Prostate gland (tissue), 2 donors: ENCODE measurements at places on chromosomes 13 and 19.
A peak's percentile ranks its signal among the peaks of the same experiment; 100 is the strongest.

DNA sequence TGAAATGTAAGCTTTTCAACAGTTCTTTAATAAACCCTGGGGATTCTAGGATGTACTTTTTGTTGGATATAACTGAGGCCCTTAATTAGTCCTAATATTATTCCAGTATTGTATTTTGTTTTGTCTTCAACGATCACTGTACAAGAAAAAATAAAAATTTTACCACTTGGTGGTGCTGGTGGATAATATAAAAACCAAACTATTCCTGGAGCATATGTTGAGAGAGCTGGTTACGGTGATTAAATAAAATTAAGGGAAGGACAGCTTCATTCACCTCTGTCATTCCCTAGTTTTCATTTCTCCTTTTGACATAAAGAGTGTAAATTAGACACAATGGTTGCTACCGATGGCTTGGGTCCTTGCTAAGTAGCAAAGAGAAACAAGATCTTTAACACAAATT lies 598.6 kb upstream of the PCDH20 start:
- no peak overlapping the region for H3K4me3 ChIP-seq
- H3K4me1 ChIP-seq, result no peaks in the 10 kb centered on the region
- DNase-seq, result no peak
- no peaks in the 10 kb centered on the region for H3K36me3 ChIP-seq
- H3K27ac ChIP-seq, result no peak overlapping the region

DNA sequence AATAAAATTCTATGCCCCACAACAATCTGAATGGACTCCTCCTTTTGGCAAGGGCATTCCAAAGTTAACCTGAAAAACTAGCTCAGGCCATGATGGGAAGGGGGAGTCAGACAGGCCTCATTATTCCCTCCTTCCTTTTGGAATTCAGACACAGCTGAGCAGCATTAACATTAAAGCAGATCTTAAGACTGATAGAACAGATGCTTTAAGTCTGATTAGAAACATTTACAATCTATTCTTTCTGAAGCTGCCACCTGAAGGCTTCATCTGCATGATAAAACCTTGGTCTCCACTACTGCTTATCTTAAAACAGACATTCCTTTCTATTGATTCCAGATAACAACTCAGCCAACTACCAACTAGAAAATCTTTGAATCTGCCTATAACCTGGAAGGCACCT lies 98.9 kb downstream of the UGGT2 start:
- H3K4me1 ChIP-seq, result no peaks in the 10 kb centered on the region
- no peak for DNase-seq
- no peaks in the 10 kb centered on the region for H3K27me3 ChIP-seq
- no peaks in the 10 kb centered on the region for H3K36me3 ChIP-seq
- H3K4me3 ChIP-seq, result no peak overlapping the region

DNA sequence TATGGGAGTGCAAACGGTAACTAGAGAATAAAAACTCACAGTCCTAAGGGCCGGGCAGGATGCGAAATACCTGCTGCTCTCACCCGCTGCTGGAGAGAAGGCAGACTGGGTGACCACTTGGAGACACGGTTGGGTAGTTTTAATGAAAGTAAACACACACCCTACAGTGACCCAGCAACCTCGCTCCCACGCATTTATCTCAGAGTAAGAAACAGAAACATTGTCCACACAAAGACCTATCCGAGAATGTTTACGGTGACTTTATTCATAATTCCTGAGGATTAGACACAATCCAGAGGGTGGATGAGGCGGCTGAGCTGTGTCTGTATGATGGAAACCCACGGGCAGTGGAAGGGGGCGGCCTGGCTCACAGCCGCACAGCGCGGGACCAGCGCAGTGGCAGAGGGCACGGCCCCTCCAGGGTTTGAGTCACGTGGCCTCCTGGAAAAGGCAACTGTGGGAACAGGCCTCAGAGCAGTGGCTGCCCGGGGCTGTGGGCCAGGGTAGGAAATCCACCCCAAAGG lies 73.5 kb upstream of the C13orf46 start:
- H3K27ac ChIP-seq, result no peak overlapping the region
- H3K36me3 ChIP-seq, result no peaks in the 10 kb centered on the region
- DNase-seq, result no peak
- H3K27me3 ChIP-seq, result no peaks in the 10 kb centered on the region

DNA sequence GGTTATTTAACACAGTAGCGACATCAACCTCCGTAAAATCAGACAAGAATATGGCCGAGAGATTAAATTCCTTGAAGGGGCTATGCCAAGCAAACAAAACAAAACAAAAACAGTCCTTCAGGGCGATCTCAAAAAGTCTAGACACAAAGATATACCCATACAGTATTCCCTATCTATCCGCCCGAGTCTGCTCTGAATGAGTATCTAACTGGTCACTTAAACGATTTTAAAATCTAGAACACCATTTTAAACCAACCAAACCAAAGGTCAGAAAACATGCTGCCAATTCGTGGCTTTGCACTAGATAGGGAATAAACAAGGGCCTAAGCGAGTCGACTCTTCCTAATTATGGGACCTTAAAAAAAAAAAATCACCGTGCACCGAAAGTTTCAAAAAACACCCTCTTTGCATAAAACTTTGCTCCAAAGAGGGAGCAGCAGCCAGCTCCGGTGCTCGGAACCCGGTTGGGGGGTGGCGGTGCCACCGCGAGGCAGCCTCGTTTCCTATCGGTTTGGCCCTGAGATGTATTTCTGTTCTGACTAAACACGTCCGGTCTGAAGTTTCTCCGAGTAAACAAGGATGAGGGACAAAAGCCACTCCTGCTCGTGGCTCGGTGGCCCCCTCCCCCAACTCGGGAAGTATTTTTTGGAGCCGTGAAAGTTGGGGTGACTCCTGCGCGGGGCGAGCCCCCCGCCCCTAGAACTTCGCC lies 1.8 kb downstream of the HMGB1 start:
- H3K27me3 ChIP-seq, result no peaks in the 10 kb centered on the region
- peaks cover 3% of the 10 kb centered on the region for H3K4me1 ChIP-seq
- no peaks in the 10 kb centered on the region for H3K36me3 ChIP-seq
- H3K4me3 ChIP-seq, result peak overlapping the region; percentile 62
- peak; percentile 60 for DNase-seq

DNA sequence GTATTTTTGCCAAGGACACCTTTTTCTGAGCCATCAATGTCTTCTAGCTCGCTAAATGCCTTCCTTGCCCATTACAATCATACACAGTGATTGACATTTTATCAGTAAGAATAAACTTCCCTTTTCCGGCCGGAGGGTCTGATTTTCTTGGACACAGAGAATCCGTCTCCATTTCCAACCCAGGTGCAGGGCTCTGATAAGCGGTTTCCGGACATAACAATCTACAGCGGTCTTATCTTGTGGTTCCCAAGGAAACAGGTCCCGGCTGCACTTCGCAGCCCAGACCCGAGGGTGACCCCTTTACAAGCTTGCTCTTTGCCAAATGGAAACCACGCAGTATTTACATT lies 5.1 kb upstream of the ZNF77 start:
- peak overlapping the region; percentile 93 for H3K27ac ChIP-seq
- no peaks in the 10 kb centered on the region for H3K27me3 ChIP-seq
- H3K4me3 ChIP-seq, result peak overlapping the region; percentile 72
- H3K36me3 ChIP-seq, result no peaks in the 10 kb centered on the region
